ENCODE measurements at places on chromosomes 1 and 21.

DNA sequence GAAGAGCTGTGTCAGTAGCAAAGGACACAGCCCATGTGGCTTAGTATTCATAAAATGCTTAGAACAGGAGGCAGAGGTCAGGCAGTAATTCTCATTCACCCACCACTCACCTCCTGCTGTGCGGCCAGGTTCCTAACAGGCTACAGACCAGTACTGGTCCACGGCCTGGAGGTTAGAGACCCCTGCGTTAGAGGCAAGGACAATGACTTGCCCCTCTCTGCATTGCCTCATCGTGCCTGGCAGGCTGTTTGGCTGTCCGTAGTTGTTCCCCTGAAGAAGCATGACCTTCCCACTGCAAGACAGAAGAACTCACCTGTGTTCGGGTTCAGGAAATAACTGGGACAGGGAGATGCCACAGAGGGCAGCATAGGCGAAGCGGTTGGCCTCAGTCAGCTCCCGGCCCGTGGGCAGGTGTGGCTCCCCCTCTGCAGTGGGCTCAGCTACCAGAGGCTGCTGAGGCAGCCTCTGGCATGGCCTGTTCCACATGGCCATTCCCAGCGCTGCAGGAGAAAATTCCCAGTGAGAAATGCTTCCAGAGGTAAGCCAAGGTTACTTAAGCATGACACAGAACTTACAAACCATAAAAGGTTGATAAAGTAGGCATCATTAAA lies 19.3 kb downstream of the TMCO4 start:
- no peak for DNase-seq

GRCh38 chr1:34013136-34013535 lies 149.3 kb downstream of the HMGB4 start:
- no peak for DNase-seq

- DNase-seq: peak; percentile 85
Measured at GRCh38 chr21:36211660-36212512, 55.3 kb downstream of the DOP1B start.

DNA sequence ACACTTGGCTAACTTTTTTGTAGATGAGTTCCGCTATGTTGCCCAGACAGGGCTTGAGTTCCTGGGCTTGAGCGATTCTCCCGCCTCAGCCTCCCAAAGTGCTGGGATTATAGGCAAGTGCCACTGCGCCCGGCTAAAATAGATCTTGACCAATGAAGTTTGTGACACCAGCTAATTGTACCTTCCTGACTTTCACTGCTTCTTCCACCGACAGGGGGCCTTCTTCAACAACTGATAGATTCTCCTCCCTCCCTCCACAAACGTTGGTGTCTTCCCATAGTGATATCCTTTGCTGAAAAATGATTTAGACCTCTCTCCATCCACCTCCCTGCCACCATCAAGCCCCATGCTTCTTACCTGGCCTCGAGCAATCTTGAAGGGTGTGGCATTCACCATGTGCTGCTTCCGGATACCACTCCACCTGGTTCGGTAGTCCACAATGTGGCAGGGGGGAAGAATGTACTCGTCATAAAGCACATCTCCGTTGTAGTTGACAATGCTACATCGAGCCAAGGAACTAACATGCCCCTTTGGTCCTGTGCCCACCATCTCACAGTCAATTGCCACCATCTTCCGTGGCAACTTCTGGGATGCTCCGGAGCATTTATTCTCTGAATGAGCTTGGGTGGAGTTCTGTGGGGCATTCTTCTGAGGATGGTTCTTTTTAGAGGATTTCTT lies 1.6 kb upstream of the METTL25B start:
- peak; percentile 70 for DNase-seq

- no peak for DNase-seq
Measured at GRCh38 chr1:4027492-4028138, 127.5 kb upstream of the C1orf174 start.

- no peak for DNase-seq
Measured at GRCh38 chr1:113266788-113267187, 123.5 kb upstream of the MAGI3 start.

DNA sequence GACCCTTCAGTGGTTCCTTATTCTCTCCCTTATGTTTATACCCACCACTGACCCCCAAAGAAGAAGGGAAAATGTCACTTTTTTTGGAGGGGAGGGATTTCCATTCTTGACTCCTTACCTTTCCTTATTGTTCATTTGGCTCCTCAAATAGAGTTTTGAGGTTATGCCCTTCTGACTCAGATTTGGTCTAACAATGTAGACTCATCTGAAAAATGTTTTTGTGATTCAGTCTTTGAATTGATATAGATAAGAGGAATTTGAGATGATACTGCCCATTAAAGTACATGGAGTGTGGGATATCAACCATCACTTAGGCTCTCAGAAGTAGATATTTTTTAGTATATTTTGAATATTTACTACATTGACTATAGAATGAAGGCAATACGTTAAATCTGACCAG lies 16.1 kb downstream of the USP1 start:
- DNase-seq: no peak

DNA sequence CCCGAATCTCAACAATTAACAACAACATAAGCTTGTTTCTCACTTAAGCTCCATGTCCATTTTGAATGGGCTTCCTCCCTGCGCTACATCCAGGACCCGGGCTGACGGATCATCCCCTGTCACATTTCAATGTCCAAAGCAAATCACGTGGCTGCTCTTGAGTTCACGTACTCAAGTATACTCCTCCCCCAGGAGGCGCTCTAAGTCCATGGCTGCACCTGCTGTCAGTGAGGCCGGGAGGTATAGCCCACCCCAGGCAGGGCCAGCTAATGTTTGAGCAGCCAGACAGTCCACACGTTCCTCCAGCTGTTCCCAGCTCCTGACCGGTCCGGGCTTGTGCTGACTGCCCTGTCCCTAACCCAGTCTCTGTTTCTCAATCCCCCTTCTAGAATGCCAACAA lies 220.8 kb downstream of the SLC35F3 start:
- peak; percentile 3 for DNase-seq

- peak; percentile 92 for DNase-seq
Measured at GRCh38 chr1:88985032-88985431, 7.4 kb downstream of the KYAT3 start.

Data from fibroblast of lung (primary cell).